ENCODE measurements at places on chromosomes 6 and 20.

- no peak for DNase-seq
These were observed 502.8 kb upstream of the JARID2 start for GRCh38 chr6:14743144-14743473.

DNA sequence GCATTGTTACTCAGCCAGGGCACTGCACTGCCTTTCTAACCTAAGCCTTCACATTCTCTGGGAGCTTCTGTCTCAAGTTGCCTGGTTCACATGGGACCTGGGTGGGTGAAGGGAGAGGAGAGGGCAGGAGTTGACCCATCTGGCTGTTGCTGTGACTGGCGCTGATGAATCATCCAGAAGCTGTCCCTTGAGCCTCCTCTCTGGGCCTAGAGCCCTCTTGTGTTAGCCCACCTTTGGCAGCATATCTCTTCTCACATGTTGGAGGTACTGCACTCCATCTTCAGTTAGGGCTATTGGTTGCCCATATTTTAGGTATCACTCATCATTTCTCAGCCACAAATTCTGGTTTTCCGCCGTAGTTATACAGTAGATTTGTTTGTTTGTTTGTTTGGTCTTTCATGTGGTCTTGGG, 19.8 kb downstream of the XRN2 start:
- no peak for DNase-seq

GRCh38 chr20:63690003-63690897, 6.2 kb upstream of the TNFRSF6B start:
- DNase-seq, result no peak

- no peak for DNase-seq
These were observed 32.5 kb downstream of the NDUFAF5 start for GRCh38 chr20:13817342-13817741.

DNA sequence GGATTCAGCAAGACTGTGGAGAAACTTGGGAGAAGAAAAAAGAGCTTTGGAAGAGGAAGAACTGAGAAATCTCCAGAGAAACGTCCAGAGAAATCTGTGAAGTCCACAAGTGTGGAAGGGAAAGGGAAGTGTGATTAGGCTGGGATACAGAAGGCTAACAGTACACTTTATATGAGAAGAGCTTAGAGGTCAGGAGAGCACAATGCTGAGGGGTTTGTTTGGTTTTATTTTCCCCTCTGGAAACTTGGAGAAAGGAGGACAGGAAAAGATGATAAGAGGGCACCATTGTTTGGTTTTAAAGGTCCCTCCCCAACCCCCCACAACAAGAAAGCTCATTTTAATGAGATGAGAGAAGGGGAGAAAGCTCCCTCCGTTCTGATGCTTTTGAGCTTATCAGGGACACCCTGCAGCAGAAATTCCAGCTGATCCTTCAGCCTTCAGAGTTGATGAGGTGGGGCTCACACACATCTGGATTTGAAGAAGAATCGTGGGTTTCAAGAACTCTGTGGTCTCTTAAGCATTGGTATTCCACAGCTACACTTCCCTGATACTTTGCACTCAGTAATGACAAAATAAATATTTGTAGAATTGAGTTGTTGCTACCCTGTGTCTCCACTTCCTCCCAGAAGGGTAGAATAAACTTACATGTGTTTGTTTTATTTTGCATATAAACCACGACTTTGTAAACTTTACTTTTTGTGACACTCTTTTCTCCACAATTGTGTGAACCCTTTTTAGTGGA, 1.9 kb downstream of the NT5E start:
- DNase-seq, result no peak

Data from stimulated activated CD8-positive, alpha-beta memory T cell treated with anti-CD3 and anti-CD28 coated beads, Interleukin-4, amount 100 ng/mL, for 1 hour (primary cell).